ENCODE measurements at places on chromosomes 3 and 15.
A peak's percentile ranks its signal among the peaks of the same experiment; 100 is the strongest.

GRCh38 chr3:126207166-126207565 lies 26.8 kb upstream of the ALDH1L1 start:
- no peak for DNase-seq

- no peak for DNase-seq
Measured at GRCh38 chr3:107973152-107973551, 117.7 kb downstream of the CD47 start.

DNA sequence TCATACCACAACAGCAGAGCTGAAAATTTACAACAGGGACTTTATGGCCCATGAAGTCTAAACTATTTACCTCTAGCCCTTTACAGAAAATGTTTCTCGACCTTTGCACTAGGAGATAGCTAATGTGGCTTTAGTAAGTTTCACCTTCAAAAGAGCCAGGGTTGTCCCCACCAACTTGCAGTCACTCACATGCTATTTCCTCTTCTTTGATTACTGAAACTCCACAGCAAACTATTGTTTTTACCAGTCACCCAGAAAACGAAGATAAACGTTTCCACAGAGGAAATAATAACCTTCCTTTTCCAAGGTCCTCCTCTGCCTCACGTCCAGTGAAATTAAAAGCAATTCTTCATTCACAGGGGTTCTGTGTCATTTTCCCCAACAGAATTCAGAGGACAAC lies 48.2 kb downstream of the WWTR1 start:
- no peak for DNase-seq

- no peak for DNase-seq
Measured at GRCh38 chr15:78065973-78066946, 11.3 kb downstream of the TBC1D2B start.

- DNase-seq = no peak
Measured at GRCh38 chr3:107753976-107754375, 231.2 kb downstream of the BBX start.

DNA sequence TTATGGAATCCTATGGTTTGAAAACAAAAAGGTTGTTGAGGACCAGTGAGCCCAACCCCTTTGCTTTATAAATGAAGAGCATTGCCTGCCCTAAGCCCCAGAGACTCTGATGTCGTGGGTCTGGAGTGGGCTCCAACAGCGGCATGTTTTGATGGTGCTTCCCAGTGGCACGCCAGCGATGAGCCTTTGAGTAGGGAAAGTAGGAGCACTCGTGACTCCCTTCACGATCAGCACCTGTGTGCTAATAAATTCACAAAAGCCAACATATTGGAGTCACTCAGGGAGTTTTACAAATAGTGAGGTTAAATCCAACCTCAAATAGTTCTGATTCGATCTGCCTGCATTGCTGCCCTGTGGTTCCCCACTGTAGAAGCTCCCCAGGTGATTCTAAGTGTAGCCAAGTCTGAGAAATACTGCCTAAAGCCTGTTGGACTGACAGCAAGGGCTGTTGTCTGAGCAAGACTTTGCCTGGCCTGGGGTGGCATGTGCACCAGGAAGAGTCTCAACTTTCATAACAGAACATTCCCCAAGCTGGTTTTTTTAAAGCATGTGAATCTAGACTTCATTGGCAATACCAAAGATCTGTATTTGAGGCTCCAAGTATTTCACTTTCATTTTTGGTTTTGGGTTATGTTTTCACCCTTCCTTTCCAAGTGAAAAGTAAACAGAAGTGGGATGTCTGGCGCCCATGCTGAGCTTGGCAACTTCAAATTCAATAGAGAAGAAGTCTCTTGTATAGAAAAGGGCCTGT lies 9.9 kb downstream of the CCR5 start:
- DNase-seq = no peak

DNA sequence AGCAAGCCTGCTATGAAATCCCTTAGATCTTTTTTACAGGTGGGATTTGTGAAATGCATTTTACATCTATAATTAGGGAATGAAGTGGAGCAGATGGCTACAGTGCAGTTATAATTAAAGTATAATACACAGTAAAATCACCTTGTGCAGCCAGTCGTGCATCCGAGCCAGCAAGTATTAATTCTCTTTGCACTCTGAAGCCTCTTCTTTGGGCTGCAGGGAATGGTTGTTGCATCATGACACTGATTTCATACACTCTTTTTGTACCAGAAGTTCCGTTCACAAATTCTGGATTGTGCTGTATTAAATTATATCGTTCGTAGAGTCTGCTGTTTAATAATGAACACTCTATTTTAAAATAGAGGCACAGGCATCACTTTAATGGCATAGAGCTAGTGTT lies 28.7 kb upstream of the TP63 start:
- no peak for DNase-seq

GRCh38 chr3:73094951-73095350 lies 33.5 kb downstream of the EBLN2 start:
- DNase-seq = no peak

DNA sequence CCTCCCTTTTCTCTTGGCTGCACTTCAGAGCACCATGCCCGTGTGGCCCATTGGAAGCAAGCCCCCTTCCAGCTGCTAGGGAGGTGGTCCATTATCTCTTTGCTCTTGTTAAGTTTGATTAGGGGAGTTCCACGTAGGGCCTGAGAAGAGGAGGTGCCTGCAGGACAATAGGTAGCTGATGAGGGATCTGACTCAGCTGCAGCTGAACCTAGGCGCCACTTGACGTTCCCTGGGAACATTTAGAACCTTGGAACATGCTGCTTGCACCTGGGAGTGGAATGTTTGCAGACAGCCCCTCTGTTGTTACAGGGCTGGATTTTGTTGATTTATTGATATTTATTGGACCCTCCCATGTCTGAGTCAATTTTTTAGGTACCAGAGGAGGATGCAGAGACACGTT lies 4.7 kb downstream of the SMAD3 start:
- DNase-seq = no peak

GRCh38 chr15:86555939-86556338 lies 476.3 kb downstream of the AGBL1 start:
- no peak for DNase-seq

DNA sequence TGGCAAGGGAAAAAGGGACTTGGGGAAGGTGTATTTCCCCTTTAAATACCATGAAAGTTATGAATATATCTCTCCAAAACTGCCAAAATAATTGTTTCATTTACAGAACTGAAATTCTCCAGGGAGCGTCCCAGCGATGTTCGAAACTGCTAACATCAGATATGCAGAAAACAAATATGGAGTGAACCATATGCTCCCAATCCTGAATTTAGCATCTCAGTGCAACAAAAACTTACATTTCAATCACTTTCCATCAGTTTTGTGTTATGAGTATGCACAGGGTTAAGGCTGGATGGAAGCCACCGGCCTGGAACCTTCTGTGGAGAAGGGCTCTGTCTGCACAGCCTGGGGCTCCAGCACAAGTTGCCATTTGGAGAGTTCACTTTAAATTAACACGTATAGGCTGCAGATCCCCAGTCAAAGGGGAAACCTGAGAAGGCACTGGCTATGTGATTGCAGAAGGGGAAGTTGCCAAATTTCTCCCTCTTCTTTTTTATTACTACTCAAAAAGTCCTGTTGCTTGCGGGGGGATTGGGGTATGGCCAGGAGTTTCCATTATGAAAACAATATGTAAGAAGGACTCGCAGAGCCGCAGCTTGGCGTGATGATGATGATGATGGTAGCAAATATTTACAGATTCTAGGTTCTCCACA lies 56.9 kb upstream of the FOXP1 start:
- DNase-seq = no peak

GRCh38 chr15:90891346-90891949 lies 7.1 kb downstream of the FES start:
- DNase-seq = no peak

GRCh38 chr15:70480196-70480856 lies 283.0 kb downstream of the UACA start:
- peak; percentile 62 for DNase-seq

GRCh38 chr3:145197051-145197820 lies 963.7 kb downstream of the PLOD2 start:
- no peak for DNase-seq

GRCh38 chr15:100941536-100941935 lies 22.4 kb downstream of the LRRK1 start:
- DNase-seq = no peak

GRCh38 chr15:87572381-87572910 lies 684.1 kb downstream of the NTRK3 start:
- DNase-seq = no peak

All from bone marrow (tissue), 2 donors.